ENCODE measurements at places on chromosomes 12 and 14.

- no peak for DNase-seq
Measured at GRCh38 chr12:20514598-20514997, 146.3 kb downstream of the PDE3A start.

DNA sequence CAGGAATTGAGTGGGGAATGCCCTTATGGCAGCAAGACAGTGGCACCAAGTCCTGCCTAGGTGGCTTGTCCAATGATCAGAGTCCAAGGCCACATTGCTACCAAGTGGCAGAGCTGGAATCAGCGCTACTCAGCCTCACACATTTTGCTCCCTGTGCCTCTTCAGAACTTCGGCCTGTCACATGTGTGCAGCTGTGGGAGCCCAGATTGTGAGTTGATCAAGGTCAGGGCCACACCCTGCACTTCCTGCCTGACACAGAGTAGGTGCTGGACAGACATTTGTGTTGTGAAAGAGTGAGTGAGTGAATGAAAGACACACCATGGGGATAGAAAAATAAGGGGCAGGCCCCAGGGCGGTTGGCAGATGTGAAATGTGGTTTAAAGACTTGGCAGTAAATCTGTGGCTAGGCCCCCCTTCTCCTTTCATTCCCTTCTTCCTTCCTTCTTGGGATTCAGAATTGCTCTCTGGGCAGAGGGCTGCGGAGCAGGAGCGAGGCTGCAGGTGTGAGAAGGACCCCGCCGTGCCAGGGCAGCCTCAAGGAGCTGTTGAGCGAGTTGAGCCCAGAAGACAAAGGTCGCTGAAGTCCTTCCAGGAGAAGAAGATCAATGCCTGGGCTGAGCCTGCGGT lies 83.5 kb downstream of the SLC25A47 start:
- no peak for DNase-seq

GRCh38 chr12:123767613-123768012 lies 5.5 kb downstream of the DNAH10 start:
- no peak for DNase-seq

DNA sequence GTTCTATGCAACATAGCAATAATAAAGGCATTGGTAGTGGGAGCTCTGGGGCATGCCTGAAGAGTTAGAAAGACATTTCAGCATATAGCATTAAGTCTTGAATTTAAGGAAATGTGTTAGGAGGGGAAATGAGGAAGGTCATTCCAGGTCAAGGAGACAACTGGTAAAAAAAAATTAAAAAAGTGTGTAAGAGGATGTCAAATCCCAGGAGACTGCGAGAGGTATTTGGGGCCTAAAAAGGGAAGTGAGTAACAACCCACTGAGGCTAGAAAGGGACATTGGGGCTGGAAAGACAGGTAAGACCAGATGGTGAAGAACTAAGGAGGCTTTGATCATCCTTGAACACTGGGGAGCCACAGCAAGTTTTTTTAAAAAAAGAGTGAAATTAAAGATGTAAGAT lies 152.9 kb downstream of the SLC25A21 start:
- no peak for DNase-seq

GRCh38 chr14:102544046-102544746 lies 34.6 kb upstream of the ANKRD9 start:
- DNase-seq, result no peak

DNA sequence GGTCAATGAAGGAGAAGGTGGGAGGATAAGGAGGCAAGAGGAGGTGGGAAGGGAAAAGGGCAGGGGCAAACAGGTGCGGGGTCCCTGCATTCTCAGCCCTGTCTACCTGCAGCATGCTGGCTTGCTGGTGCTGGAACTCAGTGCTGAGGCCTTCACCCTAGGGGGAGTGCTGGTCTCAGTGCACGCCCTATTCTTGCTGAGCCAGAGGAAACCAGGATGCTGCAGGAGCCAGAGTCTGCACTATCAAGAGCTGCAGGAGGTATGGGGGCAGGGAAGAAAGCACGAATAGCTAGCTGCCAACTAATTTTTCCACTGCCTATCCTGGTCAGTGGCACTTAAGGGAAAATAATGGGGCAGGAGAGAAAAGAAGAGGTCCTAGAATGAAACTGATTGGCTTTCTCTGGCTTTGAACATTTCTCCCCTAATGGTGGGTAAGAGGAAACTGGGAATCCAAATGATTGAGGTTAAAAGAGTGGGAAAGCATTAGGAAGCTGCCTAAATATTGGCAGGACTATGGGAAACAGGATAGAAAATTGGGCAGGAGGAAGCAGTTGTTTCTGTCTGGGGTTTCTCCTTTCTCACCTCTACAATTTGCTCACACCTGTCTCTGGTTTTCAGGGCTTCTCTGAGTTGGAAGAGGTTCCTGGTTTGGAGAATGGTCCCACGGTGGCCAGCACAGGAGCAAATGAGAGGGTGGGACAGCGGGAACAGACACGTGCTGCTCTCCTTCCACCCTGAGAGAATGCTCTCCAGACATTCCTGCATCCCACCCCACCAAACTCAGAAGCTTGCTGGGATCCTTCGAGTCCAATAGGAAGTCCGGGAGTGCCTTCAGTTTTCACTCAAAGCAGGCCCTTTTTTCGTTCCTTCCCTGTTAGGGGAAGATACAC lies 1.9 kb downstream of the TMEM253 start:
- no peak for DNase-seq
